ENCODE measurements at places on chromosomes 16 and 17.

DNA sequence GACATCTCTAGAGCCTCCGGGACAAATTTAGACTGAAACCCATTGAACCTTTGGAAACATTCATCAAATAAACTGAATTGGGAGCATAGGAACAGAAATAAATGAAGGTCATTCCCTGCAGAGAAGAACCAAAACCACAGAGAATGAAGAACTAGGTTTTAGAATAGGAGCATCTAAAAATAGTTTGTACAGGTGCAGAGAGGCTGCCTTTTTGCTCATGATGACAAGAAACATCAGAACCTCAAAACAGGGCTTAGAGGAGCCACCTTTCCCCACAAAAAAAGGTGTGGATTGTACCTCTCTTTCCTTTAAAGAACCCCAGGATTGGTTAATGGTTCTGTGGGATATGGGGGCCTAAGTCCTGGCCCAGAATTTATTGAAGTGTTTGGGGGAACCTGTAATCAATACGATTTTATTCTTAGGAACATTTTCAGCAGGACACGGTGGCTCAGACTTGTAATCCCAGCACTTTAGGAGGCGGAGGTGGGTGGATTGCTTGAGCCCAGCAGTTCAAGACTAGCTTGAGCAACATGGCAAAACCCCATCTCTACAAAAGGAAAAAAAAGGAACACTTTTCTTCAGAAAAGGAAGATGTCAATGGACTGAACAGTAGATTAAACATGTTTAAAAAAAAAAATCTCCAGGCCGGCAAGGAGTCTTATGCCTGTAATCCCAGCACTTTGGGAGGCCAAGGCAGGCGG, 37.7 kb upstream of the SLC47A1 start:
- DNase-seq = no peak

- DNase-seq = peak; percentile 99
These were observed 1.7 kb downstream of the MAP2K3 start for GRCh38 chr17:21286066-21286770.

- peak; percentile 55 for DNase-seq
These were observed 127.5 kb downstream of the SOCS1 start for GRCh38 chr16:11128211-11129141.

GRCh38 chr17:69972251-69972650, 102.8 kb upstream of the KCNJ16 start:
- DNase-seq = no peak

DNA sequence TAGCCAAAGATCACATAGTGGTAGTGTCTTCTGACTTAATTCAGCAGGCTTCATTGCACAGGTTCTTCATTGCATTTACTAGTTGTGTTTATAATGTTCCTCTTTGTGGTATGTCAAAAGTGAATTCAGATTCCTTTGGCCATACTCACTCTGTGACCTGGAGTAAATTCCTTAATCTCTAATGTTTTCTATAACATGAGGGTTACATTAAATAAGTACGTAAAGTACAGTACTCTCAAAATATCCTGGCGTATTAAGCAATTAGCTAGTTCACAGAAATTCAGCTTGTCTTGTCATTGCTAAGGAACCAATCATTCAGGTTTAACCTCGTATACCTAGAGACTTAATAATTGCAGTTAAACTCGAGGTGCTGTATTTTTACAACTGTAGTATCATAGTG, 4.2 kb downstream of the RPS6KB1 start:
- no peak for DNase-seq

- peak; percentile 32 for DNase-seq
These were observed 2.1 kb upstream of the HES7 start for GRCh38 chr17:8125947-8126490.

DNA sequence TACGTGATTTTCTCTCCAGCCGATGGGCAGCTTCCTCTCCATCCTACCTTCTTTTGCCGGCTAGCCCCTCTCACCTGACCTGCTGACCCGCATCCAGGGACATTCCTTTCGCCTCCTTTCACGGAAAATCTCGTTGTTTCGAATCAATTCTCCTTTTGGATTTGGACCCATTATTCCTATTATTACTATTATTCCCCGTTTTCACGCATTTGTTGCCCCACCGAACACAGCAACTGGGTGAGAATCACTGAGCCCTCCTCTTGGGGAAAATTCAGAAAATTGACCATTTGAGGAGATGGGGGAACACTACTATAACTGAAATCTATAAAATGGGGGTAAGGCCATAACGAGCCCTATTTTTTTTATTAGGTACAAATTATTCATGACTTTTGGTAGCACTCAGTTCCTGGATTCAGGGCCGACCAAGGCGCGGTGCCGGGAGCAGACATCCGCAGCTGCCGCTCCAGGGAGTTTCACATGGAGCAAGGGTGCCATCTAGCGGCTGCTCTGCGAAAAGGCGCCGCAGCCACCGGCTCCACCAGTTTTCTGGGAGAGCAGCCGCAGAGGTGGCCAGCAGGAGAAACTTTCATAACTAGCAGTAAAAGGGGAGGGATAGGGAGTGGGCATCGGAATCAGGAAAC, 3.3 kb upstream of the HOXB8 start:
- peak; percentile 56 for DNase-seq

DNA sequence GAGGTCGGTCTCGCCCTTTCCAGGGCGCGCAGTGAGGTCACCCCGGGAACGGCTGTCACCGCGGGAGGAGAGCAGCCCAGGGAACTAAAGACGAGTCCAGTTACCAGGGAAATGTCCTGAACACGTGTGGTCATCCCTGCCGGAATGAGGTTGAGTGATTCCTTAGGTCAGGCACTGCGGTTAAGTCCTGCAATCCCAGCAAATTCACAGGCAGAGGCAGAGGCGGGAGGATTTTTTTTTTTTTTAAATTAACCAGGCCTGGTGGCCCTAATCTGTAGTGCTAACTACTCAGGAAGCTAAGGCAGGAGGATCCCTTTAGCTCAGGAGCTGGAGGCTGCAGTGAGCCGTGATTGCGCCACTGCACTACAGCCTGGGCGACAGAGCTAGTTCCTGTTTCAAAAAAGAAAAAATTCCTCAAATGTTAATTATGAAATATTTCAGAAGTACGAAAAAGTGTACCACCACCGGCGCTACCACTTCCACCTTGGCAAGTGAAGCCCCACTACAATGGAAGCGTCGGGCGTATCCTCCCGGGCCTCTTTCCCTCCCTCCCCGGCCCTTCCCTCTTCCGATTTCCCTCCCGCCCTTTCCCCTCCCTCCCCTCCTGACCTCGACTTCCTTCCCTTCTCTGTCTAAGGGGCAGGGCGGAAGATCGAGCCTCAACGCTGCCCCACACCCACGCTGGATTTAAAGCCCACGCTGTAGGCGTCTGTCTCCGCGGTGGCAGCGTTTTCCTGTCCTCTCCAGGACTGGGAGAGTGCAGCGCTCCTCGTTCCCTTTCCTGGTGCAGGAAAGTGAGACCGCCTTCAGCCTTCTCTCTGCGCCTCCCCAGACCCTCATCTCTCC, 27.3 kb downstream of the SLFN11 start:
- no peak for DNase-seq

- DNase-seq = no peak
These were observed 568.9 kb downstream of the WWOX start for GRCh38 chr16:78668393-78668792.

DNA sequence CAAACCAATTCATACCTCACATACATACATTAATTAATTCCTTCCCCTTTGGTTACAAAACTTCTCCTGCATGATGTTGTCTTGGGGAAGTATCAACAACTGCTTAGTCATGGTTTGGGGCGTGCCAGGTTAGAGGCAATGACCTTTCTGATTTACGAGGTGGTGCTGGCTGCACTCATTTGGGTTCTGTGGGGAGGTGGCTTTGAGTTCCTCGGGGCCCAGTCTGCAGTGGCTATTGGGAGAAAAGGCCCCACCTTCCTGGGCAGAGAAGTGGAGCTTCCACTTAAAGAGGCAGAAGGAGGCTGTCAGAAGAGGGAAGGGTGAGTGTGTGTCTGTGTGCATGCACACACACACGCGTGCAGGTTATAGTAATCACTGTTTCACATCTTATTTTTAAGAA, 10.2 kb upstream of the ETV4 start:
- peak; percentile 23 for DNase-seq

DNA sequence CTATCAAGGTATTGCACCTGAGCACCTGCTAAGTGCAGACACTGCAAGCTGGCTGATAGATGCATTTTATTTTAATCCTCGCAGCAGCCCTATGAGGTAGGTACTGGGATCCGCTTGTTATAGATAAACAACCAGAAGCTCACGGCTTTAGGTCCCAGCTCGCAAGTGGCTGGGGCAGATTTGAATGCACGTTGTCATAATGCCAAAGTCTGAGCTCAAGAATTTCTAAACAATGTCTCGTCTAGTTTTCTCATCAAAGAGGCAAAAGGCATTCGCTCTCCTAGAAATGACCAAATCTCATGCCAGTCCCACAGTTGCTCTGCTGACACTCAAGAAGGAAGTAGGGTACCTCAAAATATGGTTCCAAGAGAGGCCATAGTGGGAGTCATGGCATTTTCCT, 20.5 kb downstream of the SOX9 start:
- no peak for DNase-seq

DNA sequence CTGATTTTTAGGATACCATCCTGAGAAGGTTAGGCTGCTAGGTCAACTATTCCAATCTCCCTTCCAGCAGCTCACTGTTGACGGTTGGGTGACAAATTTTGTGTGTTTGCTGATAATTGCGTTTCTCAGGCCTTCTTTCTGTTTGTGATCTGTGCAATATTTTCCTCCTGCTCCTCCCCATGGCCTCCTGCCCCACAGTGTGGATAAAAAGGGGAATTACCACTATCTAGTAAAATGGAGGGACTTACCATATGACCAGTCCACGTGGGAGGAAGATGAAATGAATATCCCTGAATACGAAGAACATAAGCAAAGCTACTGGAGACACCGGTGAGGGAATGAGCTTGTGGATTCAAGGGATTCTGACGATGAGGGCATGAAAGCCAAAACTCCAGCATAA, 9.2 kb downstream of the CHD3 start:
- peak; percentile 34 for DNase-seq

GRCh38 chr17:54172096-54172984, 349.6 kb downstream of the KIF2B start:
- DNase-seq = no peak

GRCh38 chr17:14451729-14452191, 150.9 kb downstream of the HS3ST3B1 start:
- no peak for DNase-seq

GRCh38 chr16:58454856-58455255, 45.1 kb upstream of the NDRG4 start:
- DNase-seq = no peak

GRCh38 chr17:1629504-1630310, 1.1 kb upstream of the SLC43A2 start:
- DNase-seq = peak; percentile 19

- DNase-seq = no peak
These were observed 18.0 kb downstream of the FOXF1 start for GRCh38 chr16:86528061-86528929.

GRCh38 chr17:82212331-82213250, at the start of gene CCDC57:
TSS of gene CCDC57 (minus strand) at chr17:82212842. CDS start at chr17:82201944, 10,898 bp downstream.
- peak; percentile 80 for DNase-seq

GRCh38 chr16:24668481-24669061, 60.9 kb upstream of the TNRC6A start:
- no peak for DNase-seq

- no peak for DNase-seq
These were observed 27.8 kb downstream of the ZC3H18 start for GRCh38 chr16:88597856-88598491.

GRCh38 chr17:10025976-10026901, 121.2 kb upstream of the RCVRN start:
- DNase-seq = no peak

- peak; percentile 25 for DNase-seq
These were observed 982 bp downstream of the SPAG9 start for GRCh38 chr17:51119415-51120356.

GRCh38 chr17:51374209-51374608, 113.9 kb downstream of the UTP18 start:
- no peak for DNase-seq

DNA sequence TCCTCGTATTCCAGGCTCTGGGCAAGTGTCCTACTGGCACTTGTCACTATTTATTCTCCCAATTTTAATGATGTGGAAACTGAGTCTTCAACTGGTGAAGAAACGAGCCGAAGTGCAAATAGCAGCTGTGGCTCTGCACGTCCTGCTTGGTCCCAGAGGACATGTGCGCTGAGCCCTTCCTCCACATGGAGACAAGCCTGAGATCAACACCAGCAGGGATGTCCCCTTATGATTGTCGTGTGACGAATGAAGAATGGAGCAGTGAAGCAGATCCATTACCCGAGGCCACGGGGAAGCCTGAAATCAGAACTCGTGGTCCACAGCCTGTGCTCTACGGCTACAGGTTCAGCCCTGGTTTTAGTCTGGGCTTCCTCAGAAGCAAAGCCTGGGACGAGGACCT, 61.0 kb downstream of the FOXL1 start:
- DNase-seq = no peak

GRCh38 chr17:64154717-64155116, 24.8 kb upstream of the ERN1 start:
- no peak for DNase-seq

GRCh38 chr17:49889500-49889899, 41.6 kb upstream of the TAC4 start:
- no peak for DNase-seq

DNA sequence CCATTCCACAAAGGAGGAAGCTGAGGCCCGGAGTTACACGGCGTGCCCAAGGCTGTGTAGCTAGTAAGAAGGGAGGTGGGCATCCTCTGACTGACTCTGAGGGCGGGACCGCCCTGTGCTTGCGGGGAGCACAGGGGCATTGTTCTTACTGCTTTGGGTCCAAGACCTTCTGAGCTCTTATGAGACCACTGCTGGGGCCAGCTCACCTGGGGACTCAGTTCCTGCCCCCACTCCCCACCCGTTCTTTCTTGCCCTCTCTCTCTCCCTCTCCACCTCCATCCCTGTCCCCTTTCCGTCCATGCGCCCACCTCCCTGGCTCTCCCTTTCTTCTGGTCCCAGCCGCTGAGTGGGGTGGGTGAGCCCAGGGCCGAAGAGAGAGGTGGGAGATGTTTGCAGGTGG, 19.6 kb downstream of the CCR7 start:
- no peak for DNase-seq

DNA sequence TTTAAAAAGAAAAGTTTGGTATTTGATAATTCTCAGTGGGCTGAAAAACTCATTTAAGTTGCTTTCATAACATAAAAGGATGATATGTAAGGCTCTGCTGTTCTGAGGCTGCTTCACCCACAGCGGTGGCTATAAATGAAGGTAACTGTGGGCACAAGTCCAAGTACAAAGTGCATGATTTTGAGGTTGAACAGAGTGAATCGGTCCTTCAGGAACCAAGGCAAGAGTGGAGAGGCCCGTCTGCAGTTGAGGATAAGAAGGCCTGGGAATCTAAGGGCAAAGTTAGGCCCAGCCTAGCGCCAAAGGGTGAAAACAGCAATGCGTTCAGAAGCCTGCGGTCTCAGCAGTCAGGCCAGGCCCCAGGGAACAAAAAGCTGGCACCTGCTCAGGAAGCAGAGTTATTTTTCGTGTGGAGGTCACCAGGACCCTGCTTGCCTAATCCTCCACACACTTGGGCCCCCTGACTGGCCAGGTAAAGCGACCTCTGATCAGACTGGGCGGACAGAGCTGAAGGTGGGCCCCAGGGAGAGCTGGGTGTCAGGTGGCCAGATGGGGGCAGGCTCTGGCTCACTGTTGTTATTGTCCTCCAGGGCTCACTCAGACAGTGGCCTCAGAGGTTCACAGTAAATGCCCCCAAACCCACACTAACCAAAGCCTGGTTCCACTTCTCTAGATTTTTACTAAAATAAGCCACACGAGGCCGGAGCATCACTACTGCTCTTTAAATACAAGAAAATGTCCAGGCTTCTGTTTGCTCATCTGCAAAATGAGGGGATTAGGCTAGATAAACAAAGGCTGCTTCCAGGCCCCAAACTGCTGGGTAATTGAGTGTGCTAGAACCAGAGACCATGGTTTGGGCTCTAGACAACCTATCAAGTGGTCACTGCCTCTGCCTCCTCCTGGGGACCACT, 46.5 kb downstream of the TEX2 start:
- peak; percentile 23 for DNase-seq
